Activated naive CD4-positive, alpha-beta T cell (primary cell): ENCODE measurements at places on chromosomes 2 and 18.

GRCh38 chr2:14306268-14306861, 326.2 kb upstream of the LRATD1 start:
- DNase-seq, result no peak

GRCh38 chr2:72629062-72629461, 196.8 kb downstream of the EXOC6B start:
- no peak for DNase-seq

DNA sequence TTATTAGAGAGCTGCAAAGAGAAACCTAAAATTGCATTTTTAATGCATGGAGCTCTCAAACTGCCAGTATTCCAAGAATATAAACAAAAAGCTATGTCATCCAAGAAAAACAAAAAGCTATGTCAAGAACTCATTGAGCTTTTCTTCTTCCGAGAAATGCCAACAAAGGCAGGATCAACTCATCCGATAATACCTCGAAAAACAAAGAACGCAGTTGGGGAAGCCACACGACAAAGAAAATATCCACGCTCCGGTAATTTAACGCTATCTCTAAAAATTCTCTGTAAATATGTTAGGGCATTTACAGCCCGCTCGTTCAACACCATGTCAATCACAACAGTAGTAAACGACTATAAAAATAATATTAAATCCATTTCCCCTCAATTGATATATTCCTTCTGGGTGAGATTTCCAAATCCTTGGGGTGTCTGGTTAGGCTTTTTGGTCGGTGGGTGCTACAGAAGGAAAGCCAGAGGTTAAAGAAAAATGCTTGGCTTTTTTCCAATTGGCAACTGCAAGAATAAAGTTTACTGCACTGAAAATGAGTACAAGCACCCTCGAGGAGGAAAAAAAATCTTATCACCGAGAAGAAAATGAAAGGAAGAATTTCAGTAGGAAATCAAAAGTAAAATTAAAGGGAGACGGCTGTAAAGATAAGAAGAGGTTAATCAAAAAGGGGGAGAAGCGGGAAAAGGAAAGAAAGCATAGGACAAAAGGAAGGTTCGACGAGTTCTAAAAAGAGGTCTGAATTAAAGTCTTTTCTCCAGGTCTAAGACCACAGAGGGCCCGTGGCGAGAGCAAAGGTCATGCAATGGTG, 856 bp downstream of the TIA1 start:
- no peak for DNase-seq

- no peak for DNase-seq
Observed at GRCh38 chr2:241803387-241804325, 5.3 kb upstream of the NEU4 start.

GRCh38 chr2:7027956-7028655, 110.9 kb downstream of the RNF144A start:
- DNase-seq, result no peak

DNA sequence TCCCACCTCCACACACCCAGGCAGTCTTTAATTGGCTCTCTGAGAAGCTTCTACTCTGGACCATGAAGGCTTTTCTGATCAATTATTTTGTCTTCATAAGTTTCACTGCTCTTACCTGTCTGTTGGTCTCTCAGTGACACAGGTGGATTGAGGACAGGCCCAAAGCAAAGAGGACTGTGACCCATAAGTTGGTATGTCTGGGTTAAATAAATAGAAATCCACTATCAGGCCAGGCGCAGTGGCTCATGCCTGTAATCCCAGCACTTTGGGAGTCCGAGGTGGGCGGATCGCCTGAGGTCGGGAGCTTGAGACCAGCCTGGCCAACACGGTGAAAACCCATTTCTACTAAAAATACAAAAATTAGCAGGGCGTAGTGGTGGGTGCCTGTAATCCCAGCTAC, 2.7 kb upstream of the SLC16A14 start:
- no peak for DNase-seq
